ENCODE measurements at places on chromosomes 2 and 18.
A peak's percentile ranks its signal among the peaks of the same experiment; 100 is the strongest.

- DNase-seq: no peak
Measured at GRCh38 chr2:196260546-196260945, 89.2 kb upstream of the STK17B start.

DNA sequence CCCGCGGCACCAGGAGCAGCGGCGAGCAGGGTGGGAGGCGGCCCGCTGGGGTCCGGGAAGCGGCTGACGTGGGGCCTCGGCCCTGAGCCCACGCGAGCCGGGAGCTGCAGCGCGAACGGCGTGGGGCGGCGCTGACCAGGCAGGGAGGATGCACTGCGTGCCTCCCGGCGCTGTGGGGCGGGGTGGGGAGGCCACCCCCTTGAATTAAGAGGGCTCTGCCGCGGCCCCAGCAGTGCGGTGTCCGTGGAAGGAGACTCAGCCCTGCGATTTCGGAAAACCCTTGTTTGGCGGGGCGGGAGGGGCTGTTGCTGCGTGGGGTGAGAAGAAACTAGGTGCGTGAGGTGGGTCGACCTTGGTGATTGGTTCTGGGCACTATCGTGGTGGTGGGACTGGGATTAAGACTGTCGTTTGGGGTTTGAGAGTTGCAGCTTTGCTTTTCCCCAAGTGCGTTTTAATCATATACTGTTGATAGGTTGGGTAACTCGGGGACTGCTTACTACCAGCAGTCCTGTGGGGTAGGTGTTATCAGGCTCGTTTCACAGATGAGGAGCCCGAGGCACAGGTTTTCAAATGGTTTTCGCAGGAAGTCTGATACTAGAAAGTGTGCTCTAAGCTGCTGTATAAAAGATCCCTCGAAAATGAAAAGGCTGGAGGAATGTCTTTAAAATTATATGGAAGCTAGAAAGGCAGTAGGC lies 722 bp downstream of the ACSL3 start:
- no peak for DNase-seq

DNA sequence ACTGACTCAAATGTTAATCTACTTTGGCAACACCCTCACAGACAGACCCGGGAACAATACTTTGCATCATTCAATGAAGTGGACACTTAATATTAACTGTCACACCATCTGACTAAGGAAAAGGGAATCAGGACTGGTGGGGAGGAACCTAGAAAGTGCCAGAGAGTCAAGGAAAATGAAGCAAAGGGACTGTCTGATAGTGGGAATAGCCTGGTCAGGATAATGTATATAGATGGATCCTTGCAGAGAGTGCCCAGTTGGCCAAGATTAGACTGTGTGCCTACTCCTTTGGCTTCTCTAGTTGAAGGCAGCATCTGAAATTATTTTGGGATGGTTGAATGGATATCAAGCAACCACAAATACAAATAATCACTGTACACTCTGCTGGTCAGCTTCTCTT lies 45.2 kb downstream of the ARL6IP6 start:
- no peak for DNase-seq

GRCh38 chr2:19955544-19956422 lies 34.1 kb downstream of the WDR35 start:
- no peak for DNase-seq

- DNase-seq: no peak
Measured at GRCh38 chr2:241161646-241162281, 11.5 kb downstream of the PPP1R7 start.

DNA sequence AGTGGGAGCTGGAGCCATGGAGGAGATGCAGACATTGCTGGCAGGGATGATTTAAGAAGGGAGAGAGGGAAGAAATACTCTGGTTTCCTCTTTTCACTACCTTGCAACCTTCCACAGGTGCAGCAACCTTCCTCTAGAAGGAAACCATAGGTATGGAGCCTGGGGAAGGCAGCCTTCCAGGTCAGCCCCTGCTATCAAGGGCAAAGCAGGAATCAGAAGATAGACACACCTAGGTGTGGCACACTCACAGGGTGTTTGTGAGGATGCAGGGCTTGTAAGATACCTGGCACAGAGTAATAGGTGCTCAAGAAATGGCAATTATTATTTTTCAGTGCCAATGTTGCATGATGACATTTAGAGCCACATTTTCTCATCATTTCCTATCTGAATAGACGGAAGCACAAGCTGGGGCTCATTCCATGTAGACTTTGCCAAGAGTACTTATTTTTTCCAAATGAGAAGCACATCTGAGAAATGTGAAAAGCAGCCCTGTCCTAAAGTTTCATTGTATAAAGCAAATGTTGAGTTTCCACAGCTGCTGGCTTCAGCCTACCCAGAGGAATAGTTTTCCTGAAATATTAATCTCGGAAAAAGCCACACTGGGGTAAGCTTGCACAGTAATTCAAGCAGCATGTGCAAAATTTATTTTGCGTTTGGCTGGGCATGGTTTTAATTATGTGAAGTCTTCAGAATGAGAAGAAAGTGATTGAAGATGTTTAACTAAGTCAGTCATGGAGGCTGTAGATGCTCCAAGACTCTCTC lies 20.6 kb downstream of the EVA1A start:
- no peak for DNase-seq

- DNase-seq: peak; percentile 12
Measured at GRCh38 chr2:137888845-137889244, 75.4 kb upstream of the HNMT start.

GRCh38 chr18:70380915-70381896 lies 92.4 kb downstream of the SOCS6 start:
- no peak for DNase-seq

DNA sequence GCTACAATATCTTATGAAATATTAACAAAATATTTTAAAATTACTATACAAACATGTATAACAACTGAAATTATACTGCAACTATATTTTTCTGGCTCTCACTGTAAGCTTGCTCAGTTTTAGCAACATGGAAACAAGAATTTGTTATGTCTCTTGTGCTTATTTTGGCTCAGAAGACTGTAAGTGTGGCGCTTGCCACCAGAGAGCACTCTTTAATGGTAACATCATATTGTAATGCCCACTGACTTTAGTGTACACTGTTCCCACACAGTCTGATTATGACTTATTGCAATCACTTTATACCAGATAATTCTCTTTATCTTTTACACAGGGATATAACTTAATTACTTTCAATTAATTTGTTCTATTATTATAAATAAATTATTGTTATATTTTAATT lies 1500.6 kb upstream of the TMEFF2 start:
- DNase-seq: peak; percentile 9

DNA sequence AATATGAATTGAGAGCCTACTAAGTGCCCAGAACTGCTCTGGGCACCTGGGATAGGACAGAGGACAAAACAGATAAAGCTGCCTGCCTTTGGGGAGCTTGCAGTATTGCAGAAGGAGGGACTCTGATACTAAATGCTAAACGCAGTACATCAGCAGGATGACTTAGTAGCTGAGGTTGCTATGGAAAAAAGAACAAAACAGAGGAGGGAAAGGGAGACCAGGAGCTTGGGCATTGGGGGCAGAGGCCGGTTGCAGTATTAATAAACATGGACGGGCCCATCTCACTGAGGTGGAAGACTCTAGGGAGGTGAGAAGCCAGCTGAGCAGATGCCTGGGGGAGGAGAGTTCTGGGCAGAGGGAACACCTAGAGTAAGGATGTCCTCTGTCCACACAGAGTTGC lies 66.1 kb upstream of the SP3 start:
- DNase-seq: no peak

- DNase-seq: no peak
Measured at GRCh38 chr2:9772999-9773902, 70.0 kb upstream of the TAF1B start.

All from NCI-H1092 (cell line).